CD4-positive, alpha-beta T cell treated with Interleukin-6 at 100 ng/mL for 8 hours (primary cell): ENCODE measurements at places on chromosomes 5 and 9.

DNA sequence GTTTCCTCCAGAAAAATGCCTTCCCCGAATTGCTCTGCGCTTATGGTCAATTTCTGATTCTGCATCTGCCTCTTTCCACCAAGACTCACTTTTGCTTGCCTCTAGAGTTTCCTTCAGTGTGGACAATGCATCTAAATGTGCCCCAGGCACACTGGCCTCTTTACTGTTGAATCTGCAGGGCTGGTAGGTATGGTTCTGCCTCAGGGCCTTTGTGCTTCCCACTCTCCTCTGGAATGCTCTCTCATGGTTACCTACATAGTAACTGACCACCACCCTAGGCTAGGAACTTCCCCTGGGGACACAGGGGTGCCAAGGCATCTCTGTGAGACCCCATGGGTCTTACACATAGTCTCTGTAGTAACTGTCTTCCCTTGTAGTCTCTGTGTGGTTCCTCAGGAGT, 1258.6 kb downstream of the CDH12 start:
- DNase-seq: no peak

- no peak for DNase-seq
Observed at GRCh38 chr9:68651280-68651893, 53.7 kb upstream of the PIP5K1B start.

DNA sequence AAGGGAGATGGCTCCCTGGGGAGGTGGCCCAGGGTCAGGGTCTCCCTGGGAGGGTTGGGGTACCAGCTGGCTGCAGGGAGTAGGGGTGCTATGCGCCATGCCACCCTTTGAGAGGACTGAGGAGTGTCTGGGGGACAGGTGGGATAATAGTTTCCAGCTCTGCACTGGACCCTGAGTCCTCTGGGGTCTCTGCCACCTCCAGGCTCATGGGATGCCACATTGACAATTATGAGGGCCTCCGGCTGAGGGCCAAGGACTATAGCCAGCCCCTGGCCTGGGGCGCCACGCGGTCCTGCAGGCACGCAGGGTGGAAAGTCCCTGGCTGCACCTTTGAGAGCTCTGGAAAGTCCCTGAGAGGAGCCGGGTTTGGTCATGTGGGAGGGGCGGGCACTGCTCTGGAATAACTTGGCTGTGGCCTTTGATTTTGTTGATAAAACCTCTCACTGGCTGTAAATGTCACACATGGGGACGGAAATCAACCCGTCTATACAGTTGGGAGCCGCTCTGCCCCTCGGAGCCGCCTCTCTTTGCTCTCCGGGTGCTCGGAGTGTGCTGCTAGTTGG, 16.0 kb downstream of the TRAF2 start:
- DNase-seq: peak; percentile 84

DNA sequence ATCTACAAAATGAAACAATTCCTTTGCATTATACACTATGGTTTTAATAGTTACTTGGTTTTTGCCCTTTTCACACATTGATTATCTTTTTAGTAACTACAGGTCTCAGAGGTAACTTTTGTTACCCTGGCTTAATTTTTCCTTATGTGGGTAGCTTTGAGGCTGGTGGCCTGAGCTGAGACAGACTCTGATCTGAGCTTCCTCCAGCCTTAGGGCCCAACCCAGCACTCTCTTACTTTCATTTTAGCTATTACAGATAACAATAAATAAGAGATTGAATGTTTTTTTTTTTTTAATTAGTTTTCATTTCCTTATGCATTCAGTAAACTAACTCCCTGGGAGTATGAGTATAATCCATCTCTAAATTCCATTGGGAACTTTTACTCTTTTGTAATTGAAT, 15.1 kb upstream of the OXCT1 start:
- no peak for DNase-seq

GRCh38 chr9:92439921-92440750, 15.9 kb upstream of the OMD start:
- no peak for DNase-seq
